ENCODE measurements at places on chromosomes 16 and 17.

- DNase-seq, result peak; percentile 92
These were observed 1.5 kb upstream of the FBXL19 start for GRCh38 chr16:30921748-30922419.

DNA sequence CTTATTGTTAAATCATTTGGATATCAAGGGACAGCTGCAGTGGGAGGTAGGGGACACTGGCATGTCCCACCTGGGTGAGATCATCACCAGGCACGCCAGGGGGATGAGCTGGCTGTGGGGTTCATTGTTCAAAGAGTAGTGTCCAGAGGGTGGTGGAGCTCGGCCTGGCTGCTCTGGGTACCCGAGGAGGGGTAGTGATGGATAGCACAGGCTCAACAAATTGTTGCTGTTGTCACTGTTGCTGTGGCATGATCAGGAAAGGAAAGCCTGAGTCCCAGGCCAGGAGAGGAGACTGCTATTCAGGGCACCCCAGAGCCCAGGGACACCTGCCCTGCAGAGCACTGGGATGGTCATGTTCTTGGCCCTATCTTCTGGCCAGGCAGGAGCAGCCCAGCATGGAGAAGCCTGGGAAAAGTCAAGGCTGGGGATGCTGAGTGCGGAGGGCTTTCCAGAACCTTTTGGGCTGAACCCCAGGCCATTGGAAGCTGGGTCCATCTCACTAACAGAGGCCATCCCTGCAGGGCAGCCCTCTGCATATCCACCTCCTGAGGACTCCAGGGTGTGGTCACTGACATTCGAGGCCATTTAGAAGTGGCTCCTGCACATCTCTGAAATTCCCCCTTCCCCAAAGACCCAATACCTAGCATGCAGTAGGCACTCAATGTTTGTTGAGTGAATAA lies 12.1 kb downstream of the BEAN1 start:
- DNase-seq, result no peak

- DNase-seq, result no peak
These were observed 928.0 kb upstream of the SOX9 start for GRCh38 chr17:71192848-71193247.

GRCh38 chr17:1999557-2000251 lies 25.4 kb downstream of the RTN4RL1 start:
- DNase-seq, result peak; percentile 36

Measured in tibial artery (tissue), 4 donors.